GF-D8 (cell line): ENCODE measurements at places on chromosomes 7 and 10.

GRCh38 chr10:78028438-78029268 lies 662 bp downstream of the POLR3A start:
- no peak for DNase-seq

- peak; percentile 39 for DNase-seq
Observed at GRCh38 chr7:26853788-26854393, 10.5 kb downstream of the SKAP2 start.

GRCh38 chr7:111525100-111525499 lies 37.2 kb downstream of the IMMP2L start:
- DNase-seq = no peak

- DNase-seq = no peak
Observed at GRCh38 chr7:105806592-105807447, 69.6 kb downstream of the ATXN7L1 start.

GRCh38 chr7:36216063-36216684 lies 63.1 kb downstream of the EEPD1 start:
- no peak for DNase-seq

- DNase-seq = no peak
Observed at GRCh38 chr7:28442540-28443420, 30.5 kb downstream of the CREB5 start.

DNA sequence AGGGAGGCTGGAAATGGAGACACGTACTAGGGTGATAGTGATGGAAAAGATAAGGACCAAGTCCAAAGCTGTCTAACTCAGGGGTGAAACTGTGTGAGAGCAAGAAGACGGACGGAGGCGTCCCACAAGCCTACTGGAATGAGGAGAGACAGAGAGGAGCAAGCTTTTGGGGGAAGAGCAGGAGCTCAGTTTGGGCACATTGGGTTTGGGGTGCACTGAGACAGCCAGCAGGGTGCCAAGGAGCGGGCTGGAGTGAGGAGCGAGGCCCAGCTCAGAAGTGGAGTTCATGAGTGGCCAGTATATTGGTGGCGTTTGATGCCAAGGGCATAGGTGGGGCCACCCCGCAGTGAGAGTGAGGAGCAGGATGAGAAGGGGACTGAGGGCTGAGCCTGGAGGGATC lies 22.6 kb downstream of the GHRHR start:
- no peak for DNase-seq

- DNase-seq = no peak
Observed at GRCh38 chr10:97705006-97705670, 8.4 kb upstream of the MARVELD1 start.

GRCh38 chr7:43922726-43923125 lies 3.5 kb upstream of the UBE2D4 start:
- no peak for DNase-seq

DNA sequence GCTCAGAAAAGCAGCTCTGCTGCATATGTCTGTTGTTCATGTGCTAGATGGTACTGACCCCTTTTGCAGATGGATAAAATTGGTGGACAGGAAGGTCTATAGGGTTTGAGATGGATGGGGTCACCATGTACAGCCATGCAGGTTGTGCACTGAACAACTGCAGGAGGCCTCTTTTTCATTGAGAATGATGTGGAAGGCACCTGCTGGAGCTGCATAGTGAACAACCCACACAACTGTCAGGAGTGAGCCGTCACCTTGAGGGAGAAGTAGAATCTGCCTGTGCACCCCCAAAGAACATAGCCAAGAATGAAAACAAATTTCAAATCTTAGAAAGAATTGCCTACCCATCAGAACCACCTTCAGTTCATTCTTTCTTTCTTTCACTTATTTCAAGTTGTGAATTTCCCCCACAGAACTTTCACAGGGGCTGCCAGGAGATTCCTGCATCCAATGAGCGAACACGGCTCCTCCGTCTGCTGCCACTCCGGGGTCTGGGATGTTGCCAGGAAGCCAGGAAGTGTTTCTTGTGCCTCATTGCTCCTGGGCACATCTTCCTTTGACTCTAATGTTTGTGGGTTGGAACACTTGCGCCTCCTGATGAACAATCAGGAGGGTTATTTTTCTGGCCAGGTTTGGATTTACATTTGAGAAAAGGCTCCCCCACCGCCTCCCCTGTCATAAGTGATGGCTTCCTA lies 53.7 kb upstream of the DOCK1 start:
- DNase-seq = no peak

DNA sequence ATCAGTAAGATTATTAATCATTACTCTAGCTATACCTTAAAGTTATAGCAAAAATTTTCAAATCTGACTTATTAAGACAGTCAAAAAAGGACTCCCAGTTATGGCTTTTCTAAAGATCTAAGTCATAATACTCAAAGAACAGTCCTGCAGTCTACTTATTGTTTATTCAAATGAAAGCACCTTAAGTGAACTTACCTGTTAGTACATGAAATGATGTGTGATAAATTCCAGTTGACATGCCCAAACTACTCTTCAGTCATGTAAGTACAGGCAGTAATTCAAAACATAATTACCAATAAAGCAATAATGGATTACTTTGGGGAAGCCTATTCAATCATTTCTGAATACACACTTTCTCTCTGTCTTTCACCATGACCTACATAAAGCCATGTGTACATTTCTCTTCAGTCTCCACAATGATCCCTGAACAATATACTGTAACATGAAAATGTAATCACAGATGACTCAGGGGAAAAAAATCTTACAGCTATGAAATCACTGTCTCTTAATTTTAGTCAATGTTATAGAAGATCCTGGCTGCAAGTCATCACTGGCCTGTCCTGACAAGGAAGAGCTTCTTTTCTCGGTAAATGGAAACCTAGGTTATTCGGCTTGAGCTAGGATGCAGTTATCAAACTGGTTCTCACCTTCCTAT lies 420.7 kb upstream of the LRRTM3 start:
- no peak for DNase-seq

DNA sequence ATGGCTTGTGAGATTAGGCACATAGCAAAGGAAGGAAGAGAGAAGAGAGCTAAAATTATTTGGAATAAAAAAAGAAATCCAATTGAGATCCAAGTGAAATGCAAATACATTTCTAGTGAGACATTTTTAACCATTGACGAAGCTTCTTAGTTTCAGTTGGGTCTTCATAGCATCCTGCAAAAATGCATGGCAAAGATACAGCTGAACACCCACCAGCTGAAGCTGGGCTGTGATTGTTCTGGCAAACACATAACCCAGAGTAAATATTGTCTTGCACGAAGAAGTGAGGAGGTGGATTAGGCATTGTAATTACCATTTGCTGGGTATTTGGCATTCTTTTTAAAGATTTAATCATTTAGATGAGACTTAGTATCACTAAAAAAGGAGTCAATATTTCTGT lies 409.4 kb downstream of the GRM8 start:
- DNase-seq = no peak

GRCh38 chr7:124679586-124680225 lies 85.9 kb downstream of the GPR37 start:
- DNase-seq = no peak

DNA sequence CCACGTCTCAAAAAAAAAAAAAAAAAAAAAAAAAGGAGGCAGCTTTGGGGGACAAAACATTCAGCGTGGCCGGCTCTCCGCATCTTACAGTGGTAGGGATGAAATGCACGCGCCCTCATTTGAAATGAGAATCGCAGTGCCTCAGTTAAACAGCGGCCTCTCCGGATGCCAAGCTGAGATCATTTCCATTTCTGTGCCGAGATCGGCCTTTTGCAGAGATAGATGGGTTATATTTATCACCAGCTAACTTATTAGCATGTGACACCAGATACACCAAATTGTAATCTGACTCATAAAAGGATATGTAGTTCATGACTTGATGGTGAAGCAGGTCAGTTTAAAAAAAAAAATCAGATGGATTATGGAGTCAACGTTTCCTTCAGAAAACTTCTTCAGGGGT lies 138.7 kb downstream of the CUX1 start:
- DNase-seq = no peak

DNA sequence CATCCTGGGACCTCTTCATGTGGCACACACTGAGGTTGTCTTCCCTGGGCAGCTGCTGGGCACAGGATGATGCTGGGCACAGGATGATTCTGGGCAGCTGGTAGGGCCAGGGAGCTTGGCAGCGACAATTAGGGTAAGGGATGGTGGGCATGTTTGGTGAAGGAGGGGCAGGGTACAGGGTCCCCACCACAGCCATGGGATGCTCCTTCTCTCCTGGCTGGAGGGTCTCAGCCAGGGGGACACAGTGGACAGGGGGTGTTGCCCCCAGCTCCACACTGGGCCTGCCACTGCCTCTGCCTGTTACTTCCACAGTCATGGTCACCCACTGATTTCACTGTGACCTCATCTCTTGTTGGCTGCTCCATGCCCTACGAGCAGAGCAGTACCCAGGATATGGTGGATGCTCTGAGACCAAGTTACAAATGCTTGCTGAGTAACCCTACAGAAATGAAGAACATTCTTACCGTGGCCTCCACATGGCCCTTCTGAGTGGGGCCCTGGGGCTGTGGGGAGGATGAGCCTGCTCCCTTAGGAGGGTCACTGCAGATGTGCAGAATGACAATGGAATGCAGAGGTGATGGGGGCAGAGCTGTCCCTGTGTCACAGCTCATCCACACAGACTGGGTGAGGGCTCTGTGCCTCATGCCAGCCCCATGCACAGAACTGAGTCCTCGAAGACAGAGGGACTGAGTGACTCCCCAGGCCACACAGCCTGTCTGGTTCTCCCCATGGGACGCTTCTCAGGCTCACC lies 28.4 kb upstream of the RET start:
- DNase-seq = no peak

- peak; percentile 22 for DNase-seq
Observed at GRCh38 chr7:101733713-101734475, 83.5 kb upstream of the CUX1 start.

DNA sequence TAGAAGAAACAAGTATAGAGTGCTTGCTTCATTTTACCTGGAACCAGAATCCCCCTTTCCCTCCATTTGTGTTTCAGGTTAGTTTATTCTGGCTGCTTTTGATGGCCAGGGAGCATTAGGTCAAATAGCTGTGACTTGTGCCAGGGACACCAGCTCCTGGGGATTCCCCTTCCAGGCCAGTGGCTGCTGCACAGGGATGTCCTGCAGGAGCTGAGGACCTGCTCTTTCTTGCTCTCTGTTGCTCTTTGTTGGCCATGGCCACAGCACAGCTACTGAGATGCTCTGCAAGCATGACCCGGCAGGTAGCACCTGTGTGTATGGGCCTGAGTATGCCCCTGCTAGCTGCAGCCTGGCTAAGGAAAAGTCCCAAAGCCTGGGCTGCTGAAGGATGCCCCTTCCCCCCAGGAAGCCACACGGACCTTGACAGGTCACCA lies 208.9 kb downstream of the EBF3 start:
- no peak for DNase-seq

DNA sequence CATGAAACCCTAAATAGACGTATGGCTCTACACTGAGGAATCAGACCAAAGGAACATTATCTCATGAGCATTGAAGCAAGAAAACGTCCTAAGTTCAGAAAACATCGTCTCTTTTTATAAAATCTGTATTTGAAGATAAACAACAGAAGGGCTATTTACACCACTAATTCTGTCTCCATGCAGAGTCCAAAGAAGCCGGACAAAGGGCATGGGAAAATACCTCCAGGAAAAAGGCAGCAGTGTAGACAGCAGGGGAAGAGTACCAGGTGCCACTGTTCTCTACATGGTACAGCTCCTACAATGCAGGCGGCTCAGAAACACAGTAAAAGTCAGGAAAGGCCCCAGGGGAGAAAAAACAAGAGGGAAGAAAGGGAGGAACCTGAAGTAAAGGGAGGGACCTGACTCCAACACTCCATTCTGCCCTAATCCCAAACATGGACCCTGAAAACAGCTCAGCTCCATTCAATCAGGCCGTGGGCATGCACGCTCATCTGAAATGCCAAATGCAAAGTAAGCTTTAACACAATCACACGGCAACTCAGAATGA lies 17.5 kb downstream of the FAM171A1 start:
- DNase-seq = no peak

GRCh38 chr10:113108194-113108835 lies 158.3 kb downstream of the TCF7L2 start:
- DNase-seq = no peak

- no peak for DNase-seq
Observed at GRCh38 chr10:89210794-89211425, 3.8 kb upstream of the CH25H start.

GRCh38 chr7:26293569-26294308 lies 2.1 kb downstream of the SNX10 start:
- peak; percentile 82 for DNase-seq

DNA sequence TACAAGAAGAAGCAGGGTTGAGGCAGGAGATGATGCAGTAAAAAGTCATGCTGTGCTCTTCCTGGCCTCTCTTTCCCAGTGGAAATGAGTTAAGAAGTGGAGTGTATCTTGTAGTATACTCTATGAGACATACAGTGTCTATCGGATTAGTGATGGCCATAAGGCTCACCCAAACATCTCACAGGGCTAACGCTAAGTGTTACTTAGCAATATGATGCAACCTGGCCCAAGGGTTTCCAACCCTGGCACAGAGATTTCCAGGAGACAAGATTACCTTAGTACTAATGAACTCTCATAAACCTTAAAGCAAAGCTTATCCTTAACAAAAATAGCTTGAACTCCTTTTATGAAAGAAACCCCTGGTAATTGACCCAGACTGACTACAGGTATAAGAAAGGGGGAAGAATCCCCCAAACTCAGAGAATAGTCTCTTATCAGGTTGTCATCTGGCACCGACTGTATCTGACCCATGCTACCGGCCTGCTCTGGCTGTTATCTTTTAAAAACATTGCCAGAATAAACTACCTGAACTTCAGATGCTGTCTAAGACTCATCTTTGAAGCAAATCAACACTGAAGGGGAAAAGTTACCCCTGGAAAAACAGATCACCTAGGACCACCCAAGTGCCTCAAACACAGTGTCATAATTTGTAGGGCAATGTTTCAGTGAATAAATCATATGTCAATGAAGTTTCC lies 1002.0 kb downstream of the REEP3 start:
- DNase-seq = no peak
